ENCODE measurements at places on chromosomes 4 and X. TPM values are rescaled to one million over a fixed set of nuclear protein-coding genes. Genes with fewer than 3 reads are reported as not detected.

Gene PNMA6F
- not detected for total RNA-seq

Gene NALF2
- not detected for total RNA-seq

Gene CT45A5
- total RNA-seq = not detected

Gene RXFP1
- not detected for total RNA-seq

Gene PDZD4
- under 0.01 TPM for total RNA-seq

Gene TCEAL6
- total RNA-seq = not detected

Gene SLITRK2
- not detected for total RNA-seq

Gene FATE1
- total RNA-seq = not detected

Gene ASB12
- not detected for total RNA-seq

Gene ZNF280C
- 3.4 TPM for total RNA-seq

Gene GYPB
- total RNA-seq = not detected

Gene MAP7D2
- total RNA-seq = 0.65 TPM

Gene EGFL6
- under 0.01 TPM for total RNA-seq

Data from mesangial cell (primary cell).